Amniotic epithelial cell (primary cell): ENCODE measurements at places on chromosomes 11 and 22.
A peak's percentile ranks its signal among the peaks of the same experiment; 100 is the strongest.

DNA sequence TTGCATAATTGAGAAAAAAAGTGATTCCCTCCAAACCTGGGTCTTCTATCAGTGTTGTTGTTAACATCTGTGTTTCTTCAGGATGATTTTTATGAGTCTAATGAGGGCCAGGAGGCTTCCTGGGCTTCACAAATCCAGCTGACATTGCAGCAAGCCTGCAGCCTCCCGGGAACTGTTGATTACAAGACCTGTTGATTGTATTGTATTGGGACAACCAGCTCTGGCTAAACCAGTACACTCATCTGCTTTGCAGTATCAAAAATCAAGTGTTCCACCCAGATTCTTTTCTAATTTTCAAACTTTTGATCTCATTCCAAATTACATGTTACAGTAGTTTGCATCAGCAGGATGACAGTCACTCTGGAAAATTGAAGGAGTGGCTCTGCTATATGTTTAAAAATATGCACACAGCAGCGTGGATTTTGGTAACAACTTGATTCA is 16.1 kb upstream of the PRSS23 start:
- no peak for DNase-seq

- no peak for DNase-seq
Observed at GRCh38 chr11:116638463-116638862, 134.3 kb downstream of the BUD13 start.

DNA sequence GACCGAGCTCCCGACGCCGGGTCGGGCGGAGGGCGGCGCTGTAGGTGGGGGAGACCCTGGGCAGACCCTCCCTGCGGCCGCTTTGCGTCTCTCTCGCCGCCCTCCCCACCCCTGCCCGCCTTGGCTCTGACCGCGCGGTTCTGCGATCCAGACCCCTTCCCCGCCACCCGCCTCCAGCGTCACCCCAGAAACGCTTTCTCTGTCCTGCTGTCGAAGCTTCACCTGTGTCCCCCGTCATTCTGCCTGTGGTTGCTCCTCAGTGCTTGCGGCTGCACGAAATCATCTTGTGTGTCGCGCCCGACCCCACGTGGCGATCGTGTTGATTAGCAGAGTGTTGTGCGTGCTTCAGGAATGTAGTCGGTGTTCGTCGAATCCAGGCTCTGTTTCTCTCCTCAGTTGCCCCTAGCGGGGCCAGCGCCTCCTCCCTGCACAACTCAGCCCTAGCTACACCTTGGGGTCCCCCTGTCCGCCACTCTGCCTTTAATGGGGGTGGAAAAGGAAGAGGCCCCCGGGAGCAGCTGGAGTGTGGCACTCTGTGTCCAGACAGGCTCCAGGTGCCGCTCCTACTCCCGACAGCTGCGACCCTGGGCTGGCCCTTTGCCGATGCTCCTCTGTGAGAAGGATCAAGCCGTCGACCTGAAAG is 851 bp downstream of the PTDSS2 start:
- DNase-seq = peak; percentile 56

DNA sequence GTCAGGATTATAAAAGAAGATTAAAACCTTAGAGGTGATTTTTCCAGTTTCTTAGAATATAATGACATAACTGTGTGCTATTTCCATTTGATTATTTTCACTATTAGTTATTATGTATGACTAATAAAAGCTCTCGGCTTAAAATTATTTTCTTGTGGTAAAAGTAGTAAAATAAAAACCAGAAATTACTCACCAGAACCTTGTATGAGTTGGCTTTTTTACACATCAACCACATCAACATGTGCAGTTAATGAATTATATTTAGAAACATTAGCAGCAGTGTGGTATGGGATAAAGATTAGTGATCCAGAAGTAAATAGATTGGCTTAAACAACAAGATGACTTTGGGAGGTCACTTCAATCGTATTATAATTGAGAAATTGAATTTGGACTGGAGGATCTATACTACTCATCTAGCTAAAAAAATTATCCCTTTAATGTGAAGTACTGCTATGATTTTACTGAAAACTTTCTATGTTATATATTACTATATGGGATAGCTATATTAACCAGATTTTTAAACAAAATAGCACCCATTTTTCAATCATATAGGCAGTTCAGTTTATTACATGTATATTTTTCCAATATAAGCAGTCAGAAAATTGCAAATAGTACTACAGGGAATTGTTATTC is 2.8 kb upstream of the BCO2 start:
- DNase-seq = peak; percentile 52

DNA sequence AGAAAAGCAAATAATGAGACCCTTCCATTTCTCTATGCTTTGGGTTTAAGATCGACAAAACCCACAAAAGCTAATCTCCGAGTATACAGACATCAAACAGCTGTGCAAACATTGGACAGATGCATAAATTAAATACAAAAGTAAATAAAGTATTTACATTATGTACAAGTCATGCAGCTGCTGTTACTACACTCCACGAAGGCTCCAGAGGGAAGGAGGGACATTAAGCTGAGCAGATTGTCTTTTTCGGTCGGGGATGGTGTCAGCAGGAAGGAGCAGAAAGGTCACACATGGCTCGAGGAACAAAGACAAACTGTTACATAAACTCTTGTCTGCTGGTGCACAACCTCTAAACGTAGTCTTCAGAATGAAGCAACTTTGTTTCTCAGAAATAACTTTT is 88.8 kb upstream of the BARX2 start:
- DNase-seq = no peak

DNA sequence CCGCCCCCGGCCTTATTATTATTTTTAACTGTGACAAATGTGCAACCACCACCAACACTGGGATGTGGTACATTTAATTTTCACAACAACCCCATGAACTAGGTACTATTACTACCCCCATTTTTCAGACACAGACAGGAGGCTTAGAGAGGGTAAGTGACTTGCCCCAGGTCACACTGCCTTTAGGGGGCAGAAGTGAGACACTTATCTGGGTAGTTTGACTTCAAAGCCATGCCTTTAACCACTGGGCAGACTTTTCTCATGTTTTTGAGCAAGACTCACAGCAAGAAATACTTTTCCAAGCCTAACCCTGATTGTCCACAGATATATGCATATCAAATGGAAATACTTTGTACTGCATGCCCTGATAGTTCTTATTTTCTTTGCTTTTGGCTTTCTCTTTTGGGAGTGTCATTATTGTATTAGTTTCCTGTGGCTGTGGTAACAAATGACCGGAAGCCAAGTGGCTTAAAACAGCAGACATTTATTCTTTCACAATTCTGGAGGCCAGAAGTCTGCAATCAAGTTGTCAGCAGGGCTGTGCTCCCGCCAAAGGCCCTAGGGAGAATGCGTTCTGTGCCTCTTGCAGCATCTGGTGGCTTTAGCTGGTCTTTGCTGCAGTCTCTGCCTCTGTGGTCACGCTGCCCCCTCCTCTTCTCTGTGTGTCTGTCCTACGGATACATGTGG is 110.8 kb downstream of the GRIK4 start:
- DNase-seq = no peak

- DNase-seq = no peak
Observed at GRCh38 chr11:23111527-23111926, 251.3 kb upstream of the CCDC179 start.

DNA sequence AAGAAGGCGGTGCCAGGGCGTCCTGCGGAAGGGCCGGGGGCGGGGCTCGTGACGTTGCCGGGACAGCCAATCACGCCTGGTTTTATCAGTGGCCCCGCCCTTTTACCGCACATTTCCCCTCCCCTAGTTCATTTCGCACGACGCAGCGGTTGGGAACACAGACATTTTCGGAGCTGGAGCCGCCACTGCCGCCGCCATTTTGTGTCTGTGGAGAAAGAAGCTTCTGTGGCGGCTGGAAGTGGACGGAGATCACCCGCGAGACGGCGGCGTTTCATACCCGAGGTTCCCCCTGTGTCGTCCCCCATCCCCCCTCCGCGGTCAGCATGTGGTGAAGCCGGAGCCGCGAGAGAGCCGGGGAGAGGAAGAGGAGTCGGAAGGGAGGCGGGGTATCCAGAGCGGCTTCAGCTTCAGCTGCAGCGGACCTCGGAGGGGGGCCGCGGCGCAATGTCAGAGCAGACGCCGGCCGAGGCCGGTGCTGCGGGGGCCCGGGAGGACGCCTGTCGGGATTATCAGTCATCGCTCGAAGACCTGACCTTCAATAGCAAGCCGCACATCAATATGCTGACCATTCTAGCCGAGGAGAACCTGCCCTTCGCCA is at the start of gene PCF11:
Gene PCF11, plus strand, starts transcription at position 136 of the 598 bp plus-strand sequence. Its CDS starts 309 bp downstream, at position 445.
- DNase-seq = no peak

- DNase-seq = no peak
Observed at GRCh38 chr11:20980736-20981135, 311.4 kb downstream of the NELL1 start.

- DNase-seq = no peak
Observed at GRCh38 chr11:1759851-1760220, 3.9 kb downstream of the CTSD start.

DNA sequence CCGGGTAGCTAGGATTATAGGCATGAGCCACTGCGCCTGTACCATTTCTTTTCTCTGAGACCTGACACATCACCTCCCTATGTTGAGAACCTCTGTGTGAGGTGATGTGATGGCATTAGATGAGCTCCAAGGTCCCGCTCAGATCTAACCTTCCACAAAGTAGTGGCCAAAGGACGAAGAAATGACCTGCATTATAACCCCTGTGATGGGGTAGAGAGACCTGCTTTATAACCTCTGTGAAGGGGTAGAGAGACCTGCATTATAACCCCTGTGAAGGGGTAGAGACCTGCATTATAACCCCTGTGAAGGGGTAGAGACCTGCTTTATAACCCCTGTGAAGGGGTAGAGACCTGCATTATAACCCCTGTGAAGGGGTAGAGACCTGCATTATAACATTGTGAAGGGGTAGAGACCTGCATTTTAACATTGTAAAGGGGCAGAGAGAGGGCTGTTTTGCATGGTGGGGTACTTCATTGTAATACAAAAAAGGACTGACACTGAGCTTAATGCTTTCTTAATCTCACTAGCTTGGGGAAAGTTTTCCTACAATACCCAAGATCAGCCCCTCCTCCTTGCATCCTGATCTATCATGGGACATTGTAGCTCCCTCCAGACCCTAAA is 8.5 kb downstream of the MIEF1 start:
- no peak for DNase-seq

DNA sequence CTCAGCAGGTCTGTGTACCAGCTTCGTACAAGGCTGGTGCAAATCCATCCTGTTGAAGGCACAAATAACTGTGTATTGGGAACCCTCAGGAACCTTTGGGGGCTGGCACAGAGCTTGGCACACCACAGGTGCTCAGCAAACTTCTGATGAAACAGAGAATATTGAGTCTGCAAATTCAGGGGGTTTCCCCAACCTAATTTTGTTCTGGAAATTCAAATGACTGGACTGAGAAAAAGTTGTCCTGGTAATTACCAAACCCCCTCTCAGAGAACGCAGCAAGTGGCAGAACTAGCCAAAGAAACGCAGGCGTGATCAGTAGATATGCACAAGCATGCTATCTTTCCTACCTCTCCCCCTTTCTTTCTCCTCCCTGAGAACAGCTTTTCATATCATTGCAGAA is 47.6 kb downstream of the LIF start:
- DNase-seq = no peak

DNA sequence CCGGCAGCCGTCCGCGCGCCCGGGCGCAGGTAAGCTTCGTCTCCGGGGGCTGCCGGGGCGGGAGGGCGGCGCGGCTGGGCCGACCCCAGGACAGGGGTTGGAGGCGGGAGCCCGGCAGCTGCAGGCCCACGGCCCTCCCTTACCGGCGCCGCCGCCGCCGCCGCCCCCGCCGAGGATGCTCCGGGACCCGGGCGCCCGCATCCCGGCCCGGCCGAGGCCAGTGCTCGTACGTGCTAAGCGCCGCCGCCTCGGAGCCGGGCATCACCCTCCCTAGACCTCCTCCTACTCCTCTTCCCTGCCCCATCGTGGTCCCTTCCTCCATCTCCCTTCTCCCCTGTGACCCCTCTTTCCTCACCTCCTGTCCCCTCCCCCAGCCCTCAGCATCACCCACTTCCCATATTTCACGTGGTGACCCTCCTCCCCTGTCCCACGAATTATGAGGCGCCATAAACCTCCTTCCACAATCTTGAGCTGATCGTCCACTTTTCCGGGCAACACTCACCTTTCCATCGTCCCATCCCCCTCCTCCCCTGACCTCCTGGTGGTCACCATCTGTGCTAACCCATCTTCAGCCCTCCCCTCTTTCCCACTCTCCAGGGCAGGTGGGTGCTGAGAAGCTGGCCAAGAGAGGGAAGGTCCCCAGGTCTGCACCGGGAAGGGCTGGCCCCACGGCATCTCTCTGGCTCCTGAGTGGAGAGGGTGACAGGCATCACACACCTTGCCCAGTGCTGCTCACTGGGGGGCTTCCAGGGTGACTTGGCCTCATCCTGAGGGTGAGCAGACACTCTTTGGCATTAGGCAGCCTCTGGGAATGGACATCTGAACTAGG is 612 bp downstream of the ASPHD2 start:
- no peak for DNase-seq

DNA sequence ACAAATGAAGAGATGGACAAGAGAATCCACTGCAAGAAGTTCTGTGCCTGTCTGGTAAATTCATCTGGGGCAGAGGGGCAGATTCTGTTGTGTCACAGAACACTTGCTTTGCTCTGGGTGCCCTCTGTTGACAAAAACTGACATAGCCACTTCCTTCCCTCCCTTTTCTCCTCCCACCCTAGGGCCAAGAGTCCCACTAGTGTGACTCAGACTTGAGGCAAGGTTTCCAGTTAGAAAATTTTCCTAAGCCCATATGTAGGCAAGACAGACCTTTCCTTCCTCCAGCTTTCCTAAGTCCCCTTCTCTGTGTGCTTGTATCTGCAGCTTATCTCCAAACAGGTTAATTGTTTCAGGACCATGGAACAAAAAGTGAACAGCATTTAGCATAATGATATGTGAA is 106.8 kb downstream of the RBFOX2 start:
- peak; percentile 90 for DNase-seq

GRCh38 chr11:21461701-21462100 is 731.2 kb upstream of the ANO5 start:
- no peak for DNase-seq

- no peak for DNase-seq
Observed at GRCh38 chr22:17213976-17214375, 5.3 kb downstream of the ADA2 start.

- DNase-seq = peak; percentile 83
Observed at GRCh38 chr11:59174664-59175033, 2.7 kb downstream of the DTX4 start.

- DNase-seq = peak; percentile 94
Observed at GRCh38 chr11:122322329-122322728, 206.3 kb upstream of the BLID start.
